ENCODE measurements at places on chromosomes 5 and 9.

DNA sequence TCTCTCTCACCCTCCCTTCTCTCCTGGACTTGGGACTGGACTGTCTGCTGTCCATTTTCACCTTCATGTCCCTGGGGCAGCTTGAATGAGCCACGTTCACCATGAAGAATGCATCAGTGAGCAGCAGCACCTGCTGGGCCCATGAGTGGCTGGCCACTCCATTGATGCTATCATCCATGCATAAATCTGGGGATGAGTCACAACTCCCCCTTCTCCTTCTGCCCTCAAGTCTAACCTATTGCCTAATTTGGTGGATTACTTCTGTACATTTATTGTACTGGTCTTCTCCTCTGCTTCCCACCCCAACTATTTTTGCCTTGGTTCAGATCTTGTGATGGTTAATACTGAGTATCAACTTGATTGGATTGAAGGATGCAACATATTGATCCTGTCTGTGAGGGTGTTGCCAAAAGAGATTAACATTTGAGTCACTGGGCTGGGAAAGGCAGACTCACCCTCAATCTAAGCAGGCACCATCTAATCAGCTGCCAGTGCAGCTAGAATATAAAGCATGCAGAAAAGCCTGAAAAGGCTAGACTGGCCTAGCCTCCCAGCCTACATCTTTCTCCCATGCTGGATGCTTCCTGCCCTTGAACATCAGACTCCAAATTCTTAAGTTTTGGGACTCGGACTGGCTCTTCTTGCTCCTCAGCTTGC is 46.7 kb downstream of the GDNF start:
- no peak overlapping the region for H3K4me3 ChIP-seq
- DNase-seq = no peak
- no peaks in the 10 kb centered on the region for H3K4me1 ChIP-seq
- no peak overlapping the region for H3K27ac ChIP-seq

DNA sequence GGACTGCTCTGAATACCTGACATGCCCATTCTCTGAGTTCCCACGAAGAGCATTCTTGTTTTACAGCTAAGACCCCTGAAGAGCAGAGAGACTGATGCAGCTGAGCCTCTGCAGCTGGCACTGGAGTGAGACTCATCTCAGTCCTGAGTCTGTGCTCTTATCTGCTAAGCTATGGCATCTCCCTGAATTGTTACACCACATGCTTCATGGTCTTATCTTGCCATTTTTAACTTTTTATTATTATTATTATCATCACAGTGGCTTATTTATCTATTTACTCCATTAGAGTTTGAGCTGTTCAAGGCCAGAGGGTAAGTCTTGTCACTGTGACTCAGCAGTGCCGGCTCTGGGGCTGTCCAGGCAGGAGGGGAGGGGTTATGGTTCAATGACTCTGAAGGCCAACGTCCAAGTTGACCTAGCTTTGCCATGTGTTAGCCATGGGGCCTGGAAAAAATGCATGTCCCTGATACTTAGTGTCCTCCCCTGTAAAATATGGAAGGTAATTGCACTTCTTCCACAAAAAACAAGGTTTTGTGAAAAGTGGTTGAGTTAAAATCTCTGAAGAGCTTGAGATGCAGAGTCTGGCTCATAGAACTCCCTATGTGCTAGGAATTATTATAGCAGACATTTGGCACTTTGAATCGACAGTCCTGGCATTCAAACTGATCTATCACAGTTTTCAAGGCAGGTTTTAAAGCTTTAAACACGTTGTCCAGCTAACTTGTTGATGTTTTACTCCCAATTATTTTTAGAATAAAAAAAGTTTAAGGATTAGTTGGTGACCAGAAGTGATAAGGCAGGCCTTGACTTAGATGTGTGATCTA is 94.6 kb downstream of the ALDH1A1 start:
- DNase-seq = no peak
- H3K27me3 ChIP-seq = no peaks in the 10 kb centered on the region
- no peak overlapping the region for H3K4me3 ChIP-seq
- H3K4me1 ChIP-seq = no peaks in the 10 kb centered on the region

DNA sequence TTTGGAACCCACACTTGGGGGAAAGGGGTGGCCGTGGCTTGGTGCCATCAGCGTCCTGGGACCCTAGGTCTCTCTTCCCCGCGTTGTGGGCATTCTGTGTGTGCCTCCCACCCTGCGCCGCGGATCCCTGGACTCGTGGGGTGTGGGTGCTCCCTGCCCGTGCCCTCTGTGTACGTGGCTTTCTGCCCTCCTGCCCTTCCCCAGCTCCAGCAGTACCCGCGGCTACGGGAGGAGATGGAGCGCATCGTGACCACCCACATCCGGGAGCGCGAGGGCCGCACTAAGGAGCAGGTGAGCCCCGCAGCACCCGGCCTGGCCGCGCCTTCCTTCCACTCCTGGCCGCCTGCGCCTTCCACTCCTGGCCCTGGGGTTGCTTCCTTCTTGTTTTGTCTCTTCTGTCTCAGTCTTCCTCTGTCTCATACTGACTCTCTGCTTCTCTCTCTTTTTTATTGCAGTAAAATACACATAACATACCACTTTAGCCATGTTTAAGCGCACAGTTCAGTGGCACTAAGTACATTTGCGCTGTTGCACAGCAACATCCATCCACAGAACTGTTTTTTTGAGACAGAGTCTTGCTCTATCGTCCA is 30.7 kb downstream of the DNM1 start:
- H3K4me3 ChIP-seq = no peak overlapping the region
- no peaks in the 10 kb centered on the region for H3K36me3 ChIP-seq
- no peak for DNase-seq
- H3K4me1 ChIP-seq = no peaks in the 10 kb centered on the region
- peaks cover 10% of the 10 kb centered on the region for H3K27me3 ChIP-seq

GRCh38 chr5:43572357-43572756 is 15.5 kb upstream of the PAIP1 start:
- no peaks in the 10 kb centered on the region for H3K4me1 ChIP-seq
- no peak overlapping the region for H3K27ac ChIP-seq
- no peak for DNase-seq
- no peak overlapping the region for H3K4me3 ChIP-seq

DNA sequence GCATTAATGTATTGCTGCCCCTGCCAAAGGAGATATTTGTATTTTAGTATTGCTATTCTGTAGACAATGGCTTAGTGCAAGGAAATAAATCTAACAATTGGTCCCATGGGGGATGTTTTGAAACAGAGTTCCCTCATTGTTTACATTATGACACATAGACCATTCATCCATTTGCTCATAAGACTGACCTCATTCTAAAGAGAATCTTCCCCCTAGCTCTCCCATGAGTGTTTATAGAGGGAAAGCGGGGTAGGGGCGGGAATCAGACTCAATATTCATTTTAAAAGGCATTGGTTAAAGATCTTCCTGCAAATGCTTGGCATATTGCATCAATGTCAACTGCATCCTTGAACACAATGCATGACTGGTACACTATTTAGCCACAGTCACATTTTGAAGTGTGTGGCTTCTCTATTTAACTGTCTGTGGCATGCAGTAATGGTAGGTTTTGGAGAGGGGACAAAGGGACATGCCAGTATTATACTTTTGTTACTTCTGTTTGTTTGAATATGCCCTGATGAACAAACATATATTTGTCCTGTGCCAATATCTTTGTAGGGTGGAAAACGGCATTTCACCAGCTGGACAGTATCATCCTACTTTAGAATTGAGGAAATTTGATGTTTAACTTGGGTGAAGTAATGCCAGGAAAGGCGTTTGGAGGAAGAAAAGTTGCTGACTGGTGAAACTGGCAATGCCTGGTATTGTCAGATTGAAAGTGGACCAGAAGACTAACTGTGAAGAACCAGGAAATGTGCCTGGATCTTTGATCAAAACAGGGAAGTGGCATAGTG is 84.1 kb upstream of the MEGF10 start:
- H3K27ac ChIP-seq = no peak overlapping the region
- H3K36me3 ChIP-seq = no peaks in the 10 kb centered on the region
- H3K4me3 ChIP-seq = no peak overlapping the region
- DNase-seq = no peak
- no peaks in the 10 kb centered on the region for H3K4me1 ChIP-seq
- peaks cover 3% of the 10 kb centered on the region for H3K27me3 ChIP-seq

All from activated naive CD4-positive, alpha-beta T cell treated with anti-CD3 and anti-CD28 coated beads, Interleukin-2, amount 10 ng/mL, durations not matched to agents 7 days and 5 days (primary cell).